ENCODE measurements at places on chromosomes 5 and 9. TPM values are rescaled to one million over a fixed set of nuclear protein-coding genes. Genes with fewer than 3 reads are reported as not detected.

DNA sequence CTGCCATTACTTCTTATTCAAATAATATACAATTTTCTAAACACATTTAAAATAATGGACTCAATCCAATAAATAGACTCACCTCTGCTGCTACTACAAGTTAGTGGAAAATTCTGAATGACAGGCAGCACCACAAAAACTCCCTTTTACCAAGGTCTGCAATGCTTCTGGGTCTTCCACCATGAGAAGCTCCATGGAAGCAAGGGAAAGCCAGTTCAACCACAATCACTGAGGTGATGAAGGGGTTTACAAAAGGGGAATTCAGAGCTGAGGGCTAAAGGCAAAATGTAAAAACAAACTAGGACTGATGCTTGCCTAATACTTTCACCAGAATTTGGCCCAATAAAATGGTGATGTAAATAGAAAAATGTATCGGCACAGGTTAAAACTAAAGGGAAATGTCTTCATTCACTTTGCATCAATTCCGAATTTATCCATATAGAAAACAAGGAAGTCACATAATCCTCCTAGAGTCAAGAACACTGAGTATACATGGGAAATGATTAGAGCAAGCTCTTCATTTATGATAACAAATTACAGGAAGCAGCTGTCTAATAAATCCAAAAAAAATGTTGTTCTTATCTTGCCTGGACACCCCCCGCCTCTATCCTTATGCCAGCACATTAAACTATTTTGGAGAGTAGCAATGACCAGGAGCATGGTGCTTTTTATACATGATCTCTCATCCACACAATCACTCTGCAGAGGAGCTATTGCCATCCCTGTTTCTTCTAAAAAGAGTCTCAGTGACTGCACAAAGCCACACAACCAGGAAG, 66.3 kb upstream of the NFIB start:
- DNase-seq = peak; percentile 45

LCN15 gene
- total RNA-seq = 0.22 TPM

GRCh38 chr9:4760122-4760521, 19.1 kb upstream of the AK3 start:
- no peak for DNase-seq

TRAF2 gene
- total RNA-seq = 14.7 TPM

NDUFA8 gene
- total RNA-seq = 34.0 TPM

GRCh38 chr5:93831449-93831848, 90.0 kb upstream of the POU5F2 start:
- DNase-seq = peak; percentile 67

LCN6 gene
- not detected for total RNA-seq

RAB3C gene
- 0.22 TPM for total RNA-seq

UGT3A2 gene
- total RNA-seq = not detected

- DNase-seq = no peak
Measured at GRCh38 chr5:19891658-19892057, 96.3 kb downstream of the CDH18 start.

DNA sequence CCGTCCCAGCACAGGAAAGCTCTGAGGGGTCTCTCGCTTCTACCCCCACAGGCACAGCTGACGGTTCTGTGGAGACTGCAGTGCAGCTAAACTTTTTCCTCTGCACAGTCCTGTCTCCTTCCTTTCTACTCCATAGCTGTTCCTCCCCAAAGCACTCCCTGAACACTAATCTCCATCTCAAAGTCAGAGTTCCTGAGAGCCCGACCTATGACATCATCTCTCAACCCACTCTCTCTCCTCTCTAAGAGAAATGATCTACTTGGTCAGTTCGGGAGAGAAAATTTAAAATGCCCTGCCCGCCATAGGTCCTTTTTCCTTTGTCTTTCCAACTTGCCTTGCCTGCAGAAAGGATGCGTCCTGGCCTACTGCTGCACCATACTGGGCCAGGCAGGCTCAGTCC, 90.6 kb downstream of the FANCC start:
- no peak for DNase-seq

- no peak for DNase-seq
Measured at GRCh38 chr9:19698960-19699359, 89.9 kb downstream of the SLC24A2 start.

DNA sequence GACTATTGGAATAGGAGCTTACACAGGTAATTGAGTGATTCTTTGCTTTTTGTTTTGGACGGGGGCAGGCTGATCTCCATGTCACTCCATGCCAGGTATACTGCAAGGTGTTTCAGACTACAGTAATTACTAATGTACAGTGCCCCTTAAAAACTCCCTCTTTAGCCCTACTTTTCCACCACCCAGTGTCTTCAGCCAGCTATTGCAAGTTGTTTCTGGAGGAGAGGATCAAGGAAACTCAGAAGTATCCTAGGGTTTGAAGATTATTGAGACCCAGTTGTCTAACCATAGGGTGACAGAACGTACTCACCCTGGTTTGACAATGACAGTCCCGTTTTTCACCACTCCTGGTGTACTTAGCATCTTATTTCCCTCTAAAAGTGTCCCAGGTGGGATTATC, 13.4 kb downstream of the CFAP95 start:
- DNase-seq = no peak

C9 gene
- total RNA-seq = under 0.01 TPM

DNA sequence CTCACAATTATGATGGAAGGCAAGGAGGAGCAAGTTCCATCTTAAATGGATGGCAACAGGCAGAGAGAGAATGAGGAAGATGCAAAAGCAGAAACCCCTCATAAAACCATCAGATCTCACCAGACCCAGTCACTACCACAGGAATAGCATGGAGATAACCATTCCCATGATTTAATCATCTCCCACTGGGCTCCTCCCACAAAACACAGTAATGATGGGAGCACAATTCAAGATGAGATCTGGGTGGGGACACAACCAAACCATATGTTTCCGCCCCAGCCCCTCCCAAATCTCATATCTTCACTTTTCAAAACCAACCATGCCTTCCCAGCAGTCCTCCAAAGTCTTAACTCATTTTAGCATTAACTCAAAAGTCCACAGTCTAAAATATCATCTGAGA, 304.0 kb downstream of the TUSC1 start:
- DNase-seq = no peak

PCDHGA2 gene
- total RNA-seq = 0.65 TPM

BSPRY gene
- not detected for total RNA-seq

- no peak for DNase-seq
Measured at GRCh38 chr5:98402130-98402529, 371.3 kb upstream of the RGMB start.

DNA sequence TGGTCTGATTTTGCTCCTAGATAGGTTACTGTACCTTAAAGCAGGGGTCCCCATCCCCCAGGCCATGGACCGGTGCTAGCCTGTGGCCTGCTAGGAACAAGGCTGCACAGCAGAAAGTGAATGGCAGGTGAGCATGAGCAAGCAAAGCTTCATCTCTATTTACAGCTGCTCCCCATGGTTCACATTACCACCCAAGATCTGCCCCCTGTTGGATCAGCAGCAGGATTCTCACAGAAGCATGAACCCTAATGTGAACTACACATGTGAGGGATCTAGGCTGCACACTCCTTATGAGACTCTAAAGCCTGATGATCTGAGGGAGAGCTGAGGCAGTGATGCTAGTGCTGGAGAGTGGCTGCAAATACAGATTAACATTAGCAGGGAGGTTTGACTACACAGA, 78.1 kb downstream of the DRD1 start:
- DNase-seq = no peak

DNA sequence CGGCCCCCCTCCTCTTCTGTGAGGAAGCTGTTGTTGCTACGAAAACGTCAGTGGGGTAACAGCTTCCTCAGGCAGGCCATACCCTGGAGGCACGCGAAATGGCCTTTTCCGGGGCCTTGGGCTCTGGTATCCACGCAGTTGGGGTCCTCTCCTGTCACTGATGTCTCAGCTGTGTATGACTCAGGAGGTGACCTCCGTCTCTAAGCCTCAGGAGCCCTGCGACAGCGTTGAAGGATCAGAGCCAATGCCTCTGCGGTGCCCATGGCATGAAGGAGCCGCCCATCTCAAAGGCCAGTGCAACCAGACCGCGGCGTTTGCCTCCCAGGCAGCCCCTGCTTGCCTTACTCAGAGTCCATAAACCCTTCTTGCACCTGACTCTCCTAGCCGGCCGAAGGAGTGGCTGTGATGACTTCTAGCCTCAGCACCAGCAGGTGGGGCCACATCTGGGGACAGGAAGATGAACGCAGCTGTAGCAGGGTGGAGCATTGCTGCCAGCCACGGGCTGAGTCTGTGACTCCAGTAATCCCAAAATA, 1.0 kb upstream of the MXD3 start:
- DNase-seq = no peak

IL3 gene
- not detected for total RNA-seq

FOXD4L5 gene
- not detected for total RNA-seq

DNA sequence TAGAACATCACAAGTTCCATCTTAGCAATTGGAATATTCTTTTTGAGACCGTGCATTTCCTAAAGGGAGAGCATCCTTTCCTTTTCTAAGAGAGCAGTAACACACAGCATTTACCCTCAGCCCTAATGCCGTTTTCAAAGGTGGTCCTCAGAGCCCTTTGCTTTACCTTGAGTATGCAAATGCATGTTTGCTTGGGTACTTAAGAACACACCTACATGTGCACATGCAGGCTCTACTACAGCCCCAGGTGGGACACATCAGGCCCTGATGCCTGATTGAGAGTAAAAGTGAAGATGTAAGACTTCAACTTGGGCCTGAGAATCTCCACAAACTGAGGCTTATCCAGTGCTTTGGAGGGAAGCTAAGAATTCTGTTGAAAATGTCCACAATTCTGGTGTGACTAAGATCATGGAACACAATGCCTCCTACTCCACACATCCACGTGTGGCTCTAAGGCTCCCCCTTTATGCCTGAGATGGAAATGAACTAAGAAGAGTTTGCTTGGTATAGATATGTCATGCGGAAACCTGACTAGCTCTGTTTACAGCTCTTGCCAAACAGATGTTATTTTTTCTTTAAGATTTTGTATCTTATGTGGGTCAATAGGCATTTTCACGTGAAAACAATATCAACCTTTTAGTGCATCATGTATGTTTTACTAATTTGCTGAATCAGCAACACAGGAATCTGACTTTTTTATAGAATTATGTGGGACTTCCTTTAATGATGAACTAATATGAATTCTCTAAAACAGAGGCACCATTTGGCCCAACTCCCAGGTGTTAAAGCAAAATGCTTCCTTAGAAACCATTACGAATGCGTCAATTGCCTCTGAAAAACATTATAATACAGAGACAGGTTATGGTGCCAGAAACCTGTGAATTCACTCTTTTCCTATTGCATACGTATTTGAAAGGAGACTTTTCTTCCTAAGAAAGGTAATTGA, 48.9 kb upstream of the SLC2A8 start:
- DNase-seq = peak; percentile 71
